CD4-positive, alpha-beta T cell treated with Interferon alpha-2 for 1 hour (primary cell): ENCODE measurements at places on chromosomes 6 and 20.

GRCh38 chr20:1622450-1622849, 2.6 kb upstream of the SIRPB1 start:
- peak; percentile 60 for DNase-seq

- no peak for DNase-seq
Measured at GRCh38 chr6:129832299-129832698, 28.8 kb downstream of the TMEM244 start.

DNA sequence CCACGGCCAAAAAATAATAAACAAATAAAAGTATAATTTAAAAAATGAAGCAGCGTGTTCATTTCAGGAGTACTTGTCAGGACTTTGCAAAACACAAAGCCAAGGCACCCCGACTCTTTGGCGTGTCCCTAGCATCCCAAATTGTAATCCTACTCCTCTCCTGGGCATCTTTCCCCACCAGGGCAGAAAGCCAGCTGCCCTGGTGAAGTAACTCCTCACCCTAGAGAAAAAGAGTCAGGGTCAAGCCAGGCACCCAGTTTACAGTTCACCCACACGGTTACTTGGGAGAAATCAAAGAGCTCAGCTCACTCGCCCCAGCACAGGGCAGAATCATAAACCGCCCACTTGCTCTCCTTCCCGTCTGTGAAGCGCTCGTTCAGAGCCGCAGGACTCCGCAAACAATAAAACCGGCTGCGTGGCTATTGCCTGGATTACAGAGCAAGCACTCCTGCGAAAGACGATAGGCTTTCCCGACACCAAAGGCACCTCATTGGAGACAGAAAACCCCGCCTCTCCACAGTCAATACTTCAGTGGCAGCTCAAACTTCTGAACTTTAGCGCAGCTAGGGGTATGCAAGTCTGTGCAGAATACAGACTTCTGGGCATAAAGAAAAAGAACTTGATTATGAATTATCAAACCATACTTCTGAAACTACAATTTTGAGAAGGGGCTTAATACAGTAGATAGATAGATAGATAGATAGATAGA, 73.0 kb upstream of the NHSL1 start:
- DNase-seq: no peak

- no peak for DNase-seq
Measured at GRCh38 chr20:58824843-58825242, 25.9 kb downstream of the GNAS-AS1 start.

GRCh38 chr20:33372993-33373441, 28.3 kb downstream of the CDK5RAP1 start:
- DNase-seq: no peak

DNA sequence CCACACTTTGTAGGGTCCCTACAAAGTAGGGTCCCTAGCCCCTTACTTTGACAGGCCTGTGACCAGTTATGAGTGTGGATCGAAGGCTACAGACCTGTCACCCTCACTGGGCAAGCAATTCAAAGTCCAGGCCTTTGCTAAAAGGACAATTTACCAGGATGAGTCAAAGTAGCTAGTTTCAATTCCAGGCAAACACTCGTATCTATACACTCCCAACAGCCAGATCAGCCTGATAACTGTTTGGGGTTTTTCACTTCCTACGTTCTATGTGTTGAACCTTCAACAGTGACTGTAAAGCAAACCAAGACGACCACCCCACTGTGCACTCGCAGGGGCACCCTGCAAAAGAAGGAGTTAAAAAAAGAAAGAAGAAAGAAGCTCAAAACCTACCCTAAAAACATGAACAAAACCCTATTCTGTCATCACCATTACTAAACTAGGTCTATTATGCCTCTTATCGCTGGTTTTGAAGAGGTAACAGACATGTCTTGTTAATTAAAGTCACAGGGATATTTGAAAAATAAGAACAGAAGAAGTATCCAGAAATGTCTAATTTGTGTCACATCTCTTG, 3.2 kb downstream of the GFOD1 start:
- DNase-seq: no peak

DNA sequence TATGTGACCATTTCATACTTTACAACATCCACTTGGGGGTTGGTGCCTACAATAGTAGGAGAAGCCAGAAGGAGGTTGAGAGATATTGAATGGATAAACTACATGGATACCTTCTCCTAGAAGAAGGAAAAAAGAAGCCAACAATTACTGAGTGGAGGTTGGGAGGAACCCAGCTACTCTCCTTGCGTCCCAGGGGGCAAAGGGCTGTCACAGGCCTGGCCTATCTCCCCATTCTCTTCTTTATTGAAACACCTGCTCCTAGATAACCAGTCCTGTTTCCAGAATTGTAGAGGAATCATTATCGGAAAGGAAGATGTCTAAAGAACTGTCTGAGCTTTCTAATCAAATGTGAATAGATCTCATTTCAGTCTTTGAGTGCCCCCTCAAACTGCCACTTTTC, 115.1 kb downstream of the MAP7 start:
- no peak for DNase-seq

DNA sequence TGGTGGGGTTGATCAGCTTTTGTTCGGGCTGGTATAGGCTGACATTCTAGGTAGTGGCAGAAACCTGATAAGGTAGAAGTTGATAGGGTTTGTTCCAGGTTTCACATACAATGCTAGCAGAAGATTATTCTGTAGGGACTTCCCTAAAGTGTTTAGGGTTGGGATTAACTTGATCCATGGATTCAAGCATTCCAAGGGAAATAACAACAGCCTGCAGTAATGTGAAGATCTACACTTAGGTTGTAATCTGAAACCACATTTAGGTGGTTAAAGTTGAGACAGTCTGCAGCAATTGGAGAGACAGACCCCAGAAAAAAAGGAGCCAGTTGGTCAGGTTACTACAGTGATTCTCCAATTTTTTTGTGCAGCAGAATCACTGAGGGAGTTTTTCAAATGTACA, 56.1 kb downstream of the GJA1 start:
- no peak for DNase-seq

- DNase-seq: peak; percentile 80
Measured at GRCh38 chr20:63580796-63581461, 6.9 kb upstream of the HELZ2 start.

DNA sequence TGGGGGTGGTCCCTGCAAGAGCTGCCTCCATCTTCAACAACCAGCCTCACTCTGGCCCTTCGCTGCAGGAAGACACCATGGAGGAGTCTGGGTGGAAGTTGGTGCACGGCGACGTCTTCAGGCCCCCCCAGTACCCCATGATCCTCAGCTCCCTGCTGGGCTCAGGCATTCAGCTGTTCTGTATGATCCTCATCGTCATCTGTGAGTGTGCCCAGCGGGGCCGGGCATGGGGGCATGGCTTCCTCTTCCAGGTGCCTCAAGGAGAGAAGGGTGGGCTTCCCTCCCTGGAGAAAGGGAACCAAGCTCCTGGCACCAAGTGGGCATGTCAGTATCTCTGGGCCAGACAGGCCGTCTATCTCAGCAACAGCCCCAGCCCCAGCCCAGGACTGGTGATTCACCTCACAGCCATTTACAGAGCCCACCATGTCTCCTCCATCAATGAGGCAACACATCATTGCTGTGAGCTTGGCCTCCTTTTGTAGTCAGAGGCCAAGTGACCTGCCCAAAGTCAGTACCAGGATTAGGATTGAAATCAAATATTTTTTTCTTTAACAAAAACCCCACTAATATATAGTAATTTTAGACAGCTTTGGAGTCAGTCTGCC, 40.2 kb downstream of the TM9SF4 start:
- no peak for DNase-seq

- no peak for DNase-seq
Measured at GRCh38 chr6:38476888-38477287, 162.8 kb downstream of the BTBD9 start.

DNA sequence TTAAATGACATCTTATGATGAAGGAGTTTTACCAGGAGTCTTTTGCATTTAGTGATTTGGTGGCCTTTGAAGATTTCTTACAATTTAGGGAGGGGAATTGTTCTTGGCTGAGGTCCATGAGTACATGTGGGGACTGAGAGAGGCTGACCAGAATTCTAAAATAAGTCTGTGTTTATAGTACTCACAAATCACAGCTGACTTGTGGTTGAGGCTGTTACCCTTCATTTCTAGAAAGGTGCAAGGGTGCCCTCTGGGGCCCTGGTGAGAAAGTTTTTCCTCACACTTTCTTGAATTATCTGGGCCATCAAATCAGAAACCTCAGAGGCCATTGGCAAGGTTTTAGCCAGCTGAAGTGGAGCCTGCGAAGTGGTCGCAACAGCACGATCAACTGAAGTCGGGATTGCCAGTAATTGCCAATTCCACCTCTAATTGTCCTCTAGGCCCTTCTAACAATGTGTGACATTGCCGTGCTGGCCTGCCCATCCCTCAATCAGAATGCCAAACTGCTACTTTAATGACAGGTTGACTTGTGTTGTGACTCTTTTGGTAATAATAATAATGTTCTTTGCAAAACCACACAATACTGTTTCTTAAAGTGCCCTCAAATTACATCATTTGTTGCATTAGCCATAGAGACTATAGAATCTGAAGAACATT, 221.6 kb downstream of the OGFRL1 start:
- DNase-seq: no peak

- DNase-seq: no peak
Measured at GRCh38 chr6:89711801-89712200, 73.3 kb upstream of the LYRM2 start.

GRCh38 chr20:327186-328026, 2.1 kb downstream of the SOX12 start:
- DNase-seq: peak; percentile 80

DNA sequence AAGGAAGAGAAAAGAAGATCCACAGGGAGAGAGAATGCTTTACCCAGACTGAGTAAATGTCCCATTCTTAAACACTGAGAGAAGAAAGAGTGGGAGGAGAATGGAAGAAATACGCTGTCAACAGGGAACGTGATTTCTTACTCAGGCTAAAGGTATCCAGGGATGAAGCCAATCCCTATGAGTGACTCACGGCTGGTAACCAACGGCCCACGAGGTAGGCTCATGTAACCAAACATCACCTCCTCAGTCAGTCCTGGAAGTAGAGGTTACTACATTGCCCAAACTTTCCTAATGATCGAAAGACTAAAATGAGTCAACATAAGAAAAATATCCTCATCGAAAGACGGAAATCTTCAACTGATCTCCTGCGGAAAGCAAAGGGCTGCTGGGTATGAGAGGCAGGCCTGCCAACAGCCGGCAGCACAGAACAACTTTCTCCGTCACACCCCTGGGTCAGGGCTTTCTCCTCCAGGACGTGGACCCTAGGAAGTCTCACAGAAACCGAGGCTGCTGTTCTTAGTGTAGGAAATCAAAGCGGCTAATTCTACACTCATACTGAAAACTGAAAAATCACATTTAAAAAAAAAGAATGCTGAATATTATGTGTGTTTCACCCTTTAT, 292.6 kb downstream of the GMDS start:
- no peak for DNase-seq

- DNase-seq: no peak
Measured at GRCh38 chr6:146984251-146984924, 219.8 kb upstream of the STXBP5 start.

DNA sequence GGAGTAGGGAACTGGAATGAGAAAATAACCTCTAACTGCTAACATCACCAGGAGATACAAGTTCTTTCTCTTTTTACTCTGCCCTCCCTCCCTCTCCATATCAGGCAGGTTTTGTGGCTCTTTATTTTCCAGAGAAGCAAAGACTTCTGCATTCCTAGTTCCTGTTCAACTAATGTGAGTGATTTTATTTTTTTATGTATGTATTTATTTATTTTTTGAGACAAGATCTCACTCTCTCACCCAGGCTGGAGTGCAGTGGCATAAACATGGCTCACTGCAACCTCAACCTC, 6.0 kb upstream of the IER3 start:
- DNase-seq: no peak

DNA sequence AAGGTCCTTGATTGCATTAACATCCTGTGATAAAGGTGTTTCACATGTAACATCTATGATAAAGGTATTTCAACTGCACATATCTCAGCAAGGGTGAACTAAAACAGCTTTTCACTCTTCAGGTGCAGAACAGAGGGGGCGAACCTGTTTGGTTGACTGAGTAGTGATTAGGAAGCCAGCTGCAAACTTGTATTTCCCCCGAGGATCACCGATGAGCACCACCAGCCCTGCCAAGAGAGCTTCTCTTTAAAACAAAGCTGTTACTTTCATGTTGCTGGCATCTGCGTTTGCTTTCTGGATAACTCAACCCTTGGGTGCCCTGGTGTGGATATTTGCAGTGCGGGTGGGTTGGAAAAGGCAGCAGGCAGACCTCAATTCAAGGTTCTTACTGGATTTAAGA, 39.6 kb downstream of the JAG1 start:
- no peak for DNase-seq

DNA sequence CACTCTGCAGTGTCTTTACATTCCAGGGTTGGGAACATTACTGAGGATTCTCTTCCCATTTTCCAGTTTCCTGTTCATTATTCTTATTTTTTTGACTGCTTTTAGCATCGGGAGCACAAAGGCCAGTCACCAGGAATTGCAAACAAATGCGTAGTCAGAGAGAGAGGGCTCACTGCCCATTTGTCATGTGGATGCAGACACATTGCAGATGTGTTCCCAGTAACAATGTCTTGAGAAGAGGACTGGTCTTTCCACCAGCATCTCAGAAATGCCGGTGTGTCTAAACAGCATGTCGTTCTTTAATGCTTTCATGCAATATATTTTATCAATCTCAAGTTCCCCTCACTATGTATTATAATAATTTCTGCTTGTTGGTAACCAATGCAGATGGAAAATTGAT, 952 bp upstream of the TAAR6 start:
- no peak for DNase-seq

DNA sequence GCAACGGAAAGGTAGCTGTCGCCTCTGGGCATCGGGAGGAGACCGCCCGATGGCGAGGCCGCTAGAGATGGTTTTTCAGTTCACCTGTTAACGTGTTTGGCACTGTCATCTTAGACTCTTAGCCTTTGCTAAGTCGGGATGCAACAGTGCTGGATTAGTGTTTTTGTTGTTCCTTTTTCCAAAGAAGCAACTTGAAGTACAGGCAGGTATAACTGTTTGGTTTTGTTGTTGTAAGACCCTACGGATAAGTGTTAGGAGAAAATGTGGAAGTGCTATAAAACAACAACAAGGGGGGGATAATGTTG, 723 bp downstream of the MANEA start:
- no peak for DNase-seq

DNA sequence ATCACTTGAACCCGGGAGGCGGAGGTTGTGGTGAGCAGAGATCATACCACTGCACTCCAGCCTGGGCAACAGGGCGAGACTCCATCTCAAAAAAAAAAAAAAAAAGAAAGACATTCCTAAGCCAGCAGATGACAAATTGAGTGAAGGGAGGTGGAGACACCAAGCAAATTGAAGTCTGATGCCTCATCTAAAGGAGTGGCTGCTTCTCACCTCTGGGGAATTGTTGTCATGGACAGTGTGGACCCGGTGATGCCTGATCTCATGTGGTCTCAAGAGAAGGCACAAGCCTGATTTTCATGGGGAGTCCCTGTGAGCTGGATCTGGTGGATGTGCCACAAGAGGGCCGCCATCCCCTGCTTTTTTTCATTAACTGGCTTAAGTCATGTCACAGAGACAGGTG, 272.0 kb downstream of the ZNF217 start:
- DNase-seq: no peak

DNA sequence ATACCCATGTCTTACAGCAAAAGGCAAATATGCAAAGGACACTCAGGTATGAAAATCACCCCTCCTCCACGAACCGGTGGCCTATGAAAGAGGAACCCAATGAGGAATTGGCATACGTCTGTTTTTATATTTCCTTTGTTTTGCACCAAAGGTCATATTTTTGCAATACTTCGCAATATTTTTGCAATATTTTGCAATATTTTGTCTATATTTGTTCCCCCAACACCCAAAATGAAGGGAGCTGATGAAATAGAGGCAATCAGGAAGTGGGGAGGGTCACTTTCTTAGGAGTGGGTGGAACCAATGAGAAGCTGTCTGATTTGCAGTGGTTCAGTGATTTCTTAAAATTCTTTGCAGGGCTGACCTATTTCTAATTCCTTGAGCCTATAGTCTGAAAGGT, 296.8 kb upstream of the TSHZ2 start:
- no peak for DNase-seq
